ENCODE measurements at places on chromosomes 2 and 18. TPM values are rescaled to one million over a fixed set of nuclear protein-coding genes. Genes with fewer than 3 reads are reported as not detected.
A peak's percentile ranks its signal among the peaks of the same experiment; 100 is the strongest.

Gene SALL3
- total RNA-seq: not detected

Gene CTAGE1
- total RNA-seq: not detected

Gene TMEM87B
- 16.8 TPM for total RNA-seq

Gene EGR4
- 0.55 TPM for total RNA-seq

Gene ASPRV1
- total RNA-seq: 0.77 TPM

DNA sequence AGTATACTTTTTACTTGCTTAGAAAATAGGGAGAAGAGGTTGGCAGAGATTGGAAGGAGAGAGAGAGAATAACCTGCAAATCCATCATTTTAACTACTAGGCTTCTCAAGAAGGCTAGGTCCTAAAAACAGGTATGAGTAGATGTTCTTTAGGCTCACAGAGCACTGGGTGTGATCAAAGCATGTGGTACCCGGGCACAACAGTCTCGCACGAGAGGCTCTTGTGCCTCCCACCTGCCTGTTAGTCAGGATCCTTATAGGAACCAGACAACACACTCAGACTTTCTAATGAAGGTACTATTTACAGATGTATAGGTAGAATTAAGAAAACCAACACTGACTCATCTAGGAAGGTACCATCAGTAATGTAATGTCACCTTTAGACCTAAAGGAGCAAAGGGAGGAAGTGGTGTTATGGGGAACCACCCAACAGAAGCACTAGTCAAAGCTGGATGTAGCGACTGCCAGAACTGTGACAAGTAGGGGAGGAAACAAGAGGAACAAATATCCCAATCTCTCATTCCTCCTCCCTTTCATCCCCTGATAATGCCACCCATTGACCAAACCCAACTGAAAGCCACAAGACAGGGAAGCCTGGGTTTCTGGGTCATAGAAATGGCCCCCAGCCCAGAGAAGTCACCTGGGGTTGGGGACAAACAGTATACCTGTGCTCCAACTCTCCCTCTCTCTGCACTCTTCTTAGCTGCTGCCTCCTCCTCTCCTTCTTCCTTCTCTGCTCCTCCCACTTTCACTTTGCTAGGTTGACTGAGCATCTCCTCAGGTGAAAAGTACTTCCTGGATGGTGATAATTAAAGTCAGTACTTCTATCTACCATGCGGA, 16.0 kb upstream of the MARCHF4 start:
- H3K27ac ChIP-seq: no peak overlapping the region
- DNase-seq: peak; percentile 18
- H3K36me3 ChIP-seq: no peaks in the 10 kb centered on the region
- no peak overlapping the region for H3K4me3 ChIP-seq
- no peaks in the 10 kb centered on the region for H3K27me3 ChIP-seq

DNA sequence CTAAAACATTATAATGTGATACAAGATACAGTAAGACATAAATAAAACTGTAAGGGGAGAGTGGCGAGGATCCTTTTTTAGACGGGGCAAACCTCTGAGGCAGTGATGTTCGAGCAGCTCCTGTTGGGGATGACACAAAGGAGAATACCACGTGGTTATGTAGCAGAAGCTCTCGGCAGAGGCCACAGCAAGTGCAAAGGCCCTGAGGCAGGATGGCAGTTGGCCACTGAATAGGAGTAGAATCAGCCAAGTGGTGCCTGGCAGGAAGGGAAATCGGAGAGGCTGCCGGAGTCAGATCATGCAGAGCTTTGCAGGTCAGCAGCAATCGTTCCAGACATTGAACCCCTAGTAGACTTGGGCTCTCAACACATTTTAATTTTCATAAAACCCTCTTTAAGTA, 19.1 kb downstream of the NOSTRIN start:
- H3K36me3 ChIP-seq: no peaks in the 10 kb centered on the region
- H3K4me1 ChIP-seq: no peaks in the 10 kb centered on the region
- H3K27ac ChIP-seq: no peak overlapping the region
- H3K27me3 ChIP-seq: no peaks in the 10 kb centered on the region
- no peak overlapping the region for H3K4me3 ChIP-seq

- H3K27me3 ChIP-seq: no peaks in the 10 kb centered on the region
- DNase-seq: no peak
- H3K4me3 ChIP-seq: no peak overlapping the region
- H3K36me3 ChIP-seq: no peaks in the 10 kb centered on the region
These were observed 72.9 kb upstream of the APCDD1 start for GRCh38 chr18:10381516-10381915.

GRCh38 chr2:37916512-37917082, 8.5 kb upstream of the RMDN2 start:
- H3K4me1 ChIP-seq: no peaks in the 10 kb centered on the region
- DNase-seq: no peak
- H3K27ac ChIP-seq: no peak overlapping the region

DNA sequence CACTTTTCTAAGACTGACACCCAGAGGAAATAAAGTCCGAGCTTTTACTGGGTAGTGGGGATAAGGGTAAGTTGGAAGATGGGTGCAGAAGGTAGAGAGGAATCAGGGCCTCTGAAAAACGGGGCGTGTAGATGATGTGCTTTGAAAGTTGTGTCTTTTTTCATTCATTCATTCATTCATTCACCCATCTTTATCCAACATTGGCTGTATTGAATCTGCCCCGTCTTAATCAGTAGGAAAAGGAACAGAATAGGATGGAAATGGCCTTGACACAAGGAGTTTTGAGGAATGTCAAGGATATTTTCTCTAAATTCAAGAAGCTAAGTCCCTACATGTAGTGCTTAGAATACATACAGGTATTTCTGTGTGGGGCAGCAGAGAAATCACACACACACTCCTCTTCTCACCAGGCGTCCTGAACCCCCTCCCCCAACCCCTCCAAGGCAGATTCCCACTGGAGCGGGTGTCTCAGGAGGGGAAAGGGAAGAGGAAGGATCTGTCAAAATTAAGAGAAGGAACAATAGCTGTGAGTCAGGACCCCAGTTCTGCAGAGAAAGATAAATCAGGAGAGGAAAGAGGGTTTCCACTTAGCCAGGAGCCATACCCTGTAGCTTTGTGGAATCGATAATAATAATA, 13.9 kb downstream of the DYSF start:
- no peaks in the 10 kb centered on the region for H3K36me3 ChIP-seq
- H3K27ac ChIP-seq: no peak overlapping the region
- H3K4me3 ChIP-seq: peak overlapping the region; percentile 54
- DNase-seq: no peak

DNA sequence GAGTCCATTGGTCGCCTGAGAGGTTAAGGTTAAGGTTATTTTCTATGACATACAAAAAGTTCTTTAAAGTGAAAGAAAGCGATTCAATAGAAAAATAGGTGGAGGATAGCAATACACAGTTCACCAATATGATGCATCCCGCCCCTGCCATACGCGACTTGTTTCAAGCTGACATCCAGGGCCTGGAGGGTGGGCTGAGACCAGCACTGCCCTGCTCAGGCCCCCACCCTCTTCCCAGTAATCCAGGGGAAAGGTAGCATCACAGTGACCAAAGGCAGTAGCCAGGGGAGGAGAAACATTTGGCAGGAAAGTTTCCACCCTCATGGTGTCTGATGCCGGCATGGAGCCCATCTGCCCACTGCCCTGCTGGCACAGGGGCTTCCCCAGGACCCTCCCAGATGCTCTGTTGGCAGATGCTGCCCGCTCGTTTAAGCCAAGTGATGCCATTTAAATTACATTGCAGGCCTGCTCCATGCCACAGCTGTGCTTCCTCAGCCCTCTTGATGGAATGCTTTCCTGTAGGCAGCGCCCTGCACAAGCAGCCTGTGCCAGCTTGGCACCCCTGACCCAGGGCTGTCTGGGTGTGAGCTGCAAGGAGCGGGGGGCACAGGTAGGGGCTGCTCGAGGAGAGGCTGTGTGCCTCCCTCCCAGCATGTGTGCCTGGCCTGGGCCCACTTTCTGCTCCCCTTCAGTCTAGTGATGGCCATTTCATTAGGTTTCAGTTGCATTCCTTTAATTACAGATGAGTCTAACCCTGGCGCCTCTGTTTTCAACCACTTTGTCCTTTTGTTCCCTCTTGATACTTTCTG, 10.7 kb upstream of the ANO7 start:
- no peak for DNase-seq
- no peaks in the 10 kb centered on the region for H3K36me3 ChIP-seq
- H3K27ac ChIP-seq: no peak overlapping the region
- no peaks in the 10 kb centered on the region for H3K4me1 ChIP-seq

- no peaks in the 10 kb centered on the region for H3K36me3 ChIP-seq
- DNase-seq: no peak
- H3K4me3 ChIP-seq: no peak overlapping the region
- no peak overlapping the region for H3K27ac ChIP-seq
These were observed 30.7 kb downstream of the MAPK4 start for GRCh38 chr18:50590593-50590992.

GRCh38 chr2:10007435-10007834, 35.9 kb upstream of the KLF11 start:
- H3K4me3 ChIP-seq: no peak overlapping the region
- H3K27ac ChIP-seq: no peak overlapping the region
- H3K27me3 ChIP-seq: no peaks in the 10 kb centered on the region

DNA sequence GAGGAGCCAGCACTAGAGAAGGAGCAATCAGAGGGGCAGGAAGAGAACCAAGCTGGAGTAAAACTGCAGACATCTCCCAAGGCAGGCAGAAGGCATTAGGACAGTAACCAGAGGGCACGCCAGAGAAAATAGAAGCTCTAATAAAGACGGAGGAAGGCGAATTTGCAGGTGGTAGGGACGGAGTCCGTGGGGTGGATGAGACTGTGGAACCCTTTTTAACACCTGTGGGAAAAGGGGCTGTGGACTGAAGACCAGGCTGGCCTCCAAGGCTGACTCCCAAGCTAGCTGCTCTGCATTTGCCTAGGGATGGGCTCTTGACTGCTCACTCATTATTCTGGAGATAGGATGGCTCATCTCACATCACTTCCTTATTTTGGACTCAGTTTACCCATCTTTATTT, 49.5 kb downstream of the SLC4A1AP start:
- no peak overlapping the region for H3K27ac ChIP-seq
- no peaks in the 10 kb centered on the region for H3K27me3 ChIP-seq
- DNase-seq: no peak
- no peaks in the 10 kb centered on the region for H3K36me3 ChIP-seq
- H3K4me3 ChIP-seq: no peak overlapping the region

- no peaks in the 10 kb centered on the region for H3K27me3 ChIP-seq
- peaks cover 4% of the 10 kb centered on the region for H3K36me3 ChIP-seq
- no peaks in the 10 kb centered on the region for H3K4me1 ChIP-seq
These were observed 246.1 kb downstream of the TWIST2 start for GRCh38 chr2:239093952-239094351.

DNA sequence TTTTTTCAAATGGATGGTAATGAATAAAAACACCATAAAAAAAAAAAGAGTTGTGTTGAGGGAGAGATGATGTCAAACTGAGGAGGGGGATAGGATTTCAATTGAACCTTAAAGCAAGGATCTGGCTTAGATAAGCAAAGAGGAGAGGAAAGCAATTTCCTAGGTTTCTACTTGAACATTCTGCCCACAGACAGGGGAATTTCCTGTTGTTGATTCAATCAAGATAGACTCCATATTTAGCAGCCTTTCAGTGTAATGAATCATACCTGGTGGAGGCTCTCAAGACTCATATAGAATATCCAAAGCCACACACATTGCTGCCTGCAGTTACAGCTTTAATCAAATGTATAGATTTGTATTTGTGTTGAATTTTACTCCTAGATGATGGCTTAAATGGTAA, 294.4 kb upstream of the PIK3C3 start:
- H3K27me3 ChIP-seq: no peaks in the 10 kb centered on the region
- no peak overlapping the region for H3K27ac ChIP-seq
- no peaks in the 10 kb centered on the region for H3K4me1 ChIP-seq
- DNase-seq: no peak
- no peaks in the 10 kb centered on the region for H3K36me3 ChIP-seq

DNA sequence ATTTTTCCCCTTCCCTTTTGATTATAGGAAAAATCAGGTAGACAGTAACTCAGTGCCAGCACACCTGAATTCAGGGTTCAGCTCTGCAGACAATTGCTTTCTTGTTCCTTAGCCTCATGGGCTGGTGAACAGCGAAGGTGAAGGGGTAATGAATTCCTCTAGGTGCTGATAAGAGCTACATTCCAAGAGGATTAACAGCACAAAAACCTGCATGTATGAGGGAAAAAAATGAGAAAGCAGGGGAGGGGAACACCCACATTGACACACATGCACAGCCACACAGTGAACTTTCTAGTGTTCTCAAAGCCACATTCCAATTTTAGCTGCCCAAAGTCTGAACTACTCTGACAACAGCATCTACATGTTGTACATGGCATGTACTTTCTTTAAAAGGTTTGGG, 46.1 kb downstream of the SPATS2L start:
- no peak overlapping the region for H3K4me3 ChIP-seq
- DNase-seq: no peak
- H3K4me1 ChIP-seq: no peaks in the 10 kb centered on the region
- H3K36me3 ChIP-seq: no peaks in the 10 kb centered on the region
- no peaks in the 10 kb centered on the region for H3K27me3 ChIP-seq

GRCh38 chr2:74206180-74206688, 7.8 kb downstream of the MTHFD2 start:
- peak overlapping the region; percentile 68 for H3K27ac ChIP-seq
- peaks cover 7% of the 10 kb centered on the region for H3K36me3 ChIP-seq
- H3K27me3 ChIP-seq: no peaks in the 10 kb centered on the region
- peaks cover 24% of the 10 kb centered on the region for H3K4me1 ChIP-seq
- peak overlapping the region; percentile 6 for H3K4me3 ChIP-seq
- no peak for DNase-seq

DNA sequence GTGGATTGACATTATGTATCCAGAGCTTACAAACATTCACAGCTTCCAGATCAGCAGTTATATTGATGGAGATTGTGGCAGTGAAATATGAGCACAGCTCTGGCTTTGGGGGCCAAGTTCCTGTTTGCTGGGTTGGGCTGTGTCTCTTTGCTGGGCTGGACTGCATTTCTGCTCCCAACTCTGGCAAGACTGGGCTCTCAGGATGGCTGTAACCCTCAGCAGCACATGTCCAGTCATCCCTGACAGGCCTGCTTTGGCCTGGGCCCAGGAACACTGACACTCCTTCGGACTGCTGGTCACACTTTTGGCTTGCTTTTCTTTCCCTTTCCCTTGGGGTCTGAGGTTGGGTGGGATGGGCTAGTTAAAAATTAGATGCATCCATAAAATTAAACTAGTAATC, 17.9 kb upstream of the VPS4B start:
- no peak for DNase-seq
- no peak overlapping the region for H3K4me3 ChIP-seq
- no peaks in the 10 kb centered on the region for H3K27me3 ChIP-seq
- no peaks in the 10 kb centered on the region for H3K36me3 ChIP-seq
- H3K4me1 ChIP-seq: no peaks in the 10 kb centered on the region

DNA sequence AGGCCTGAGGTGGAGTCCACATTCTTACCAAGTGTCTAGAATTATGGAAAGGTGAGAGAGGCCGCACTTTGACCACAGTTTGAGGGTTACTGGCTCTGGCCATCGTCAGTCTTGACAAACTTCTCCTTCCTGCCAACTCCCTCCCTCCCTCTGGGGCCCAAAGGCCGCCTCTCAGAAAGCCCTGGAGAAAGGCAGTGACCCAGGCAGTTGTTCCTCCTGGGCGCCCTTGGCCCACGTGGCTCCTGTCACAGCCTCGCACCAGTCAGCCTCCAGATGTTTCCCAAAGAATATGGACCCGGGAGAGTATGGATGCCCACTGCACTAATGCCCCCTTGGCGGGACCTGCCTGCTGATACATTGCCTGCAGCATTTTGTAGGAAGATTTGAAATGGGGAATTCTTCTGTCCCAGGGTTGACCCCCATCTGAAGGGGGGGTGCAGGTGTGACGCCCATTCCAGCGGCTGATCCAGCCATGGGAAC, 61.7 kb downstream of the ASB1 start:
- H3K4me1 ChIP-seq: peaks cover 11% of the 10 kb centered on the region
- no peak for DNase-seq
- no peak overlapping the region for H3K4me3 ChIP-seq
- no peaks in the 10 kb centered on the region for H3K27me3 ChIP-seq
